NCI-H187 treated with DMSO at 0.1 percent for 48 hours (cell line): ENCODE measurements at places on chromosomes 4 and X.

GRCh38 chr4:45036677-45037076, 310.3 kb upstream of the GNPDA2 start:
- DNase-seq = no peak

DNA sequence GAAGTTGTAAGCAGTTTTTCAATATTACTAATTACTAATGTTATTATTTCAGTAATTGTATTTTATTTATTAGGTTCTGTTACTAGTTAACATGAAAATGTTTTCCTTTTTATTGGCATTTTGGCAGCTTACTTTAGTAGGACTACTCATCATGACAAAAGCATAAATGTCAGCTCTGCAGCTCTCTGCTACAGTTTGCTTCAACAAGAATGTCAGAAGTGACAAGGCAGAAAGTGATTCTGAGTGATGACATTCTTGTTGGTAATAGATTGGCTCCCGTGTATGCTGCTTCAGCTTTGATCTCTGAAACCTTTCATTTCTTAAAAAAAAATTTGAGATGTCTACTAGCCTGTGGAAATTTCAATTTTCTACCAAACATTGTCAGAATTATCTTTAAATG, 1193.9 kb downstream of the FSTL5 start:
- DNase-seq = no peak

GRCh38 chr4:2535376-2536192, 863 bp upstream of the FAM193A start:
- no peak for DNase-seq

GRCh38 chr4:70836081-70836480, 3.6 kb downstream of the GRSF1 start:
- no peak for DNase-seq

DNA sequence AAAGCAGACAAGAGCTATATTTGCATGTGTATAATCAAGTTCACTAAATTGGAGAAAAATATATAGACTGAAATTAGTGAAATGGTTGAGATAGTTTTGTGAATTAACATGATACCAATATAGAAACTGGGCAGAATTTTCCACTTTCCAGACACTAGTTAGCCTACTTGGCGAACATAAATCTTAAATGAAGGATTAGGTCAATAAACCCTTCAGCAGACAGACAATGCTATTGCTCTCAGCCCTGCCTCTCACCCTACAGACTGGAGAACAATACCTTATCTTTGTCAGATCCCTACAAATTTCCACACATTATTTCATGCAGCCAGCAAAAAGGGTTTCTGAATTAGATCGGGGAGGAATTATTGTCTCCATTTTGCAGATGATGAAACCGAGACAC, 236.4 kb upstream of the TAPT1 start:
- DNase-seq = no peak

DNA sequence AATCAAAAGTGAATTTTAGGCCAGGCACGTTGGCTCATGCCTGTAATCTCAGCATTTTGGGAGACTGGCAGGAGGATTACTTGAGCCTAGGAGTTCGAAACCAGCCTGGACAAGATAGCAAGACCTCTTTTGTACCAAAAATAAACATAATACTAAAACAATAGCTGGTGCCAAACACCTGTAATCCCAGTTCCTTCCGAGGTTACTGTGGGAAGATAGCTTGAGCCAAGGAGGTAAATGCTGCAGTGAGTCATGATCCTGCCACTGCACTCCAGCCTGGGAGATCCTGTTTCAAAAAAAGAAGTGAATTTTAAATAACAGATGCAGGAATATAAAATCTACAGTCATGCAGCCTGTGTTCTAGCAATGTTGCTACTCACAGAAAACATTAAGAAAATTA, 488.3 kb downstream of the PPARGC1A start:
- DNase-seq = no peak

- no peak for DNase-seq
Measured at GRCh38 chr4:168908093-168908492, 102.0 kb downstream of the CBR4 start.

GRCh38 chrX:38205039-38205438, 15.6 kb downstream of the SRPX start:
- no peak for DNase-seq

- DNase-seq = no peak
Measured at GRCh38 chrX:95629737-95630136, 1054.9 kb upstream of the DIAPH2 start.

DNA sequence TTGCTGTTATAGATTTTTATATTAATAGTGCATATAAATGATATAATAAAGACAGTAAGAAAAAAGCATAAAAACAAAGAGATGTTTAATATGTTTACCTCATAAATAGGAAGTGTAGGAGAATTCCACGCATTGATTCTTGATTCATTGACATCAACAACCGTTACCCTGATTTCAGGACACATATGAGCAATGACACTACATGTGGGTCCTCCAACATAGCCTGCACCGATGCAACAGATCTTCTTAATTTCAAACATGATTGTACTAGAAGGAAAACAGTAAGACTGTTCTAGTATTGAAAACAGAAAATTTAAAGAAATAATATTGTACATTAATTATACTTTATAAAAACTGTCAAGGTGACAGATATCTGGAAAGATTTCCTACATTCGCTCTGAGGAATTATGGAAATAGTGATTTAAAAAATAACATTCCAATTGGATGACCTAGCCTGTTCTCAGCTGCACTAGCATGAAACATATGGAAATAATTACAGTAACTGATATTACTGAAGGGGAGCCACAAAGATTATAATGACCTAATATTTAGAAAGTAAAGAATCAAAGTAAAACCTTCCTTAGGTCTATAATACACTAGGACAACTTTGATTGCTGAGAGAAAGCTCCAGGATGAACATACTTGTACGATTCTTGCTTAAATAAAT, 5.9 kb downstream of the UGDH start:
- DNase-seq = no peak

DNA sequence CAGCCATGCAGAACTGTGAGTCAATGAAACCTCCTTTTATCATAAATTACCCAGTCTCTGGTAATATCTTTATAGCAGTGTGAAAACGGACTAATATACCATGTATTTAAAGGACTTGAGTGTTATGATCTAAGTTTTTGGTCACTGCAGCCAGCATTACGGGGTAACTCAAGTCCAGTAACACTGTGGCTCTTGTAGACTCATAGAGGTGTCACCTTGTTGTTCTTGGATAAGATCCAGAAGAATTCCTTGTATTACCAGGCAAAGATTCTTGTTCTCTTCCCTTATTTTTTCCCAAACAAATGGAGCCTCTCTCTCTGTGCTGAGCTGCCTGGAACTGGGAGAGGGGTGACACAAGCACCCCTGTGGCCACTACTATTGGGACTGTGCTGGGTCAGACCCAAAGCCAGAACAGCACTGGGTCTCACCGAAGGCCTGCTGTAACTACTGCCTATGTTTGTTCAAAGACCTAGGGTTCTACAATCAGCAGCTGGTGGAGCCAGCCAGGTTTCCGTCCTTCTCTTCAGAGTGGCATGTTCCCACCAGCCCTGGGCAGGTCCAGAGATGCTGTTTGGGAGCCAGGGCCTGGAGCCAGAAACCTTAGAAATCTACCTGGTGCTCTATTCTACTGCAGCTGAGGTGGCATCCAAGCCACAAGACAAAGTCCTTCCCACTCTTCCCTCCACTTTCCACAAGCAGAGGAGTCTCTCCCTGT, 43.7 kb upstream of the MED14 start:
- no peak for DNase-seq

- no peak for DNase-seq
Measured at GRCh38 chrX:154294791-154295574, at the start of gene TEX28. Gene TEX28 (minus strand): TSS chrX:154295124. CDS start chrX:154292117, 3,007 bp downstream.

- no peak for DNase-seq
Measured at GRCh38 chrX:135528254-135528653, 7.8 kb downstream of the INTS6L start.

DNA sequence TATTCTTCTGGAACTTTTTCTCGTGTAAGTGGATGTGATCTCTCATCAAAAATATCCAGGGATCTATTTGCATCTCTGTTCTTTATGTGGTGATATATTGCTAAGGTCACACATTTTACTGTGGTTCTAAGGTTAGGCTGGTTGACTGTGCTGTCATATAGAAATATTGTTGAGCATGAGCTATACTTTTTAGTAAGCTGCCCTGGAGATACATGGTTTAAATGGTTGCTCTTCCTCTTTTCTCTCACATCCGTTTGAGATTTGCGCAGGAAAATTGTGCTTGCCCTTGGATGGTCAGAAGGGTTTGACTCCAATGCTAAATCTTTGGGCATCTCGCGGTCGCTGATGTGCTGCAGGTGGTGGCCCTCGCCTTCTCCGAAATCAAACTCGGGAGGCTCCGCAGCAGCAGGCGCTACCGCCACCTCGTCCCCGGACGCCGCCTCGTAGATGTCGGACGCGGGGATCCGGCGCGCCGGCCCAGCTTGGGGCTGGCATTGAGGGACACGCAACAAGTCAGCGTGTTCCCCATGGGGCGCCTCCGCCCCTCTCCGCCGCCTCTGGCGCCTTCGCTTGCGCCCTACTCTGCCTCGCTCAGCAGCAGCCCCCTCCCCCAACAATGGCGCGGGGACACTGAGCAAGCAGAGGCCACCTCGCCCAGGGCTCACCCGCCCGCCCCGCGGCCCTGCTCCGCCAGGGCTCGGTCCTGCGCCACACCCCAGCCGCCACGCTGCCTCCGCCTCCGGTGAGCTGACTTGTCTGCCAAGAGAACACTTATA, 154.5 kb downstream of the MSN start:
- no peak for DNase-seq

- DNase-seq = no peak
Measured at GRCh38 chrX:73213734-73214425, 771 bp downstream of the NAP1L2 start.

DNA sequence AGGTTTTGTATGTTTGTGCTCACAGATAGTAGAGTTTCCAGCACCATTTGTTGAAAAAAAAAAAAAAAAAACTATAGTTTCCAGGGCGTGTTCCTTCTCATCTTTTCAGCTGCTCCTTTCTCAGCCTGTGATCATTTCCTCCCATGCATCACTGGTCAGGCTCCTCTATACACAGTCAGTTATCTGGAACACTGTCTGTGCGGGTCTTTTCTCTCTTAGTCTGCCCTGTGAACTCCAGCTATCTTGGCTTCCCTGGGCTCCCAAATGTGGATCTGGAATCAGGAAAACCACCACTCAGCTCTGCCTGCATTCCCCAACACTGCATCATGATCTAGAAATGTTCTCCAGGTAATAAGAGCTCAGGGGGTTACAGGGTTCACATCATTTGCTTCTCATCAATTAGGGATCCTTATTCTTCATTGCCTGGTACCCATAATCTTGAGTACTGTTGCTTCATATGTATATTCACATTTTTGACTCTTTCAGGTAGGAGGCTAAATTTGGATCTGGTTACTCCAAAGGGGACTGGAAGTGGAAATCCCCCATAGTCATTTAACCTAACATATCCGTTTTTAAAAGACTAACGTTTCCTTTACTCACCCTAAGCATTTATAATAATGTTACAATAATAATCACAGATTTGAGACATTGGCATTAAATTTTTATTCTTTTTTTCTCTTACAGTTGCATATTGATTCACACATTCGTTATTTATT, 221.8 kb upstream of the KLF3 start:
- DNase-seq = no peak

DNA sequence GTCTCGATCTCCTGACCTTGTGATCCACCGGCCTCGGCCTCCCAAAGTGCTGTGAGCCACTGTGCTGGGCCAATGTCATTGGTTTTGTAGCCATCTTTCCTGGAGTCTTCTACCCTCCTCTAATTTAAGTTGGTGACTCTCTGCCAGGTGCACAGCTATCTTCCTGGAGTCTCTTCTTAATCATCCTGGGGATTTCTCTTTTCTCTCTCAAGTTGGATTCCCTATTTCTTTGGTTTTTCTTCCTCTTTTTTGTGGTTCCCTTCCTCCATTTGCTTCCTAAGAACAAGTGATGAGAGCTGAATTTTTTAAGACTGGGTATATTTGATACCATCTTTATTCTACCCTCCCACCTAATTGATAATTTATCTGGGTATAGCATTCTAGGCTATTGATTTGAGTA, 113.8 kb downstream of the SYNPO2 start:
- DNase-seq = no peak

GRCh38 chr4:124133753-124134152, 578.8 kb downstream of the ANKRD50 start:
- DNase-seq = no peak

- DNase-seq = no peak
Measured at GRCh38 chrX:46678232-46678631, 80.7 kb downstream of the SLC9A7 start.

DNA sequence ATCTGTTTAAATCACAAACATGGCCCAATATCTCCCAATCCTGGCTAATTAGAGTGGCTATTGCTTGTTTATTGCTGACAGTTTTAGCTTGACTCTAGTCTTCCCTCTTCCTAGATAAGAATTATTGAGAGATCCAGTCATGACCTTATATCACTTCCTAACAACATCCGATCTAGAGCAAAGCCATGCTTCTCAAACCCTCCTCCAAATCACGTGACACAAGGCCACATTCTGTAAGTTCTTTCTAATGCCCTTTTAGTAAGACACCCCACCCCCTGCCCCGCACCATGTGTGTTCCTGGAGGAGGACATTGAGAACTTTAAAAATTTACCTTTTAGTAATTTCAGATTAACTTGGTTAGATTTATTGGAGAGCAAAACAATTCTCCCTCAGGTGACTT, 40.6 kb upstream of the RASSF6 start:
- DNase-seq = no peak

GRCh38 chr4:169311643-169312365, 41.0 kb upstream of the SH3RF1 start:
- no peak for DNase-seq

GRCh38 chr4:61886131-61886530, 686.0 kb downstream of the ADGRL3 start:
- DNase-seq = no peak

GRCh38 chr4:56821381-56822243, at the start of gene SPINK2:
Gene SPINK2 (minus strand): TSS chr4:56821701. CDS start chr4:56821662, 39 bp downstream.
- no peak for DNase-seq

- DNase-seq = peak; percentile 73
Measured at GRCh38 chr4:48904101-48904500, 2.5 kb downstream of the OCIAD2 start.

DNA sequence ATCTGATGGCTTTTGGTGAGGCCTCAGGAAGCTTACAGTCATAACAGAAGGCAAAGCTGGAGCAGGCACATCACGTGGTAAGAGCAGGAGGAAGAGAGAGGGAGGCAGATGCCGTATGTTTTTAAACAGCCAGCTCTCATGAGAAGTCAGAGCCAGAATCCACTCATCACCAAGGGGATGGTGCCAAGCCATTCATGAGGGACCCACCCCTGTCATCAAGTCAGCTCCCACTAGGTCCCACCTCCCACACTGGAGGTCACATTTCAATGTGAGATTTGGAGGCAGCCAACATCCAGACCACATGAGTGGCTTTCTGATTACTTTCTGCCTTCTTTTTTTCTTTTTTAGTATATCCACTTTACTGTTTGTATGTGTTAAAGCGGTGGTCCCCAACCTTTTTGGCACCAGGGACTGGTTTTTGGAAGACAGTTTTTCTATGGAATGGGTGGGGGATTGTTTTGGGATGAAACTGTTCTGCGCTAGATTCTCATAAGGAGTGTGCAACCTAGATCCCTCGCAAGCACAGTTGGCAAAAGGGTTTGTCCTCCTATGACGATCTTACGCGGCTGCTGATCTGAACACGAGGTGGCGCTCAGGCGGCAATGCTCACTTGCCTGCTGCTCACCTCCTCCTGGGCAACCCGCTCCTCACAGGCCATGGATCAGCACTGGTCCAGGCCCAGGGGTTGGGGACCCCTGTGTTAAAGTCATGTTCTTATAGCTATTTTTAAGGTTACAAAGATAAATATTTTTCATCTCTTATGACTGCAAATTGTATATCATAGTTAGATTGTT, 61.7 kb downstream of the SLIT2 start:
- no peak for DNase-seq
